ENCODE measurements at places on chromosomes 7 and 10.

DNA sequence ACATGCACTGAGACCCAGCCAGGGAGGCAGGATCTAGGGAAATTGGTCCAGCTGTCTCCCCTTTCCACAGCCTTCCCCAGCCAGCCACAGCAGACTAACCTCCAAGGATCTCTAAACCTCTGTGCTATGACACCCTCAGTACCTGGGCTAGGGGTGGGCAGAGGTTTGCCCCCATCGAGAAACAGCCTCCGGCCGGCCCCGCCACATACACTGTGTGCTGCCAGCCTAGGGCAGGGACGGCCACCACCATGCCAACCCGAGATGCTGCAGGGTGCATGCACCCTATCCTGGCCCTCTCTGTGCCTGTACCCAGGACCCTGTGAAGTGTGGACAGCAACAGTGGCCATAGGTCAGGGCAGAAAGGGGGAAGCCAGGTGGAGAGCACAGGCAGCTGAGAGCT, 58.1 kb downstream of the PARP12 start:
- DNase-seq: no peak

DNA sequence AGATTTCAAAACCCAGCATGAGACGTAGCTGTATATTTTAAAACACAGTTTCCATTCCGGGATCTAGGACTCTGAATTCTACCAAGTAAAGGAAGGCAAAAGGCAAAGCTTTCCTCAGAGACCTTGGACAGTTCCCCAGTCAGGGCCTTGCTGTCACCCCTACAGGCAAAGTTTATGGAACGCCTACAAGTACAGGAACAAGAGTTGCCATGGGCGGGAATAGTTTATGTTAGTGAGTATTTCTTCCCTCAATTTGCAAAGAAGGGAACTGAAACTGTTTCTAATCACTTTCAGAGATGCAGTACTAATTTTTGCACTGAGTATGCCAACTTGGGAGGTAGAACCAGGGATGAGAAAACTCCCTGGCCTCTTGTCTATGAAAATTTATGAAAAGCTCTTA, 68.2 kb upstream of the LRGUK start:
- DNase-seq: no peak

DNA sequence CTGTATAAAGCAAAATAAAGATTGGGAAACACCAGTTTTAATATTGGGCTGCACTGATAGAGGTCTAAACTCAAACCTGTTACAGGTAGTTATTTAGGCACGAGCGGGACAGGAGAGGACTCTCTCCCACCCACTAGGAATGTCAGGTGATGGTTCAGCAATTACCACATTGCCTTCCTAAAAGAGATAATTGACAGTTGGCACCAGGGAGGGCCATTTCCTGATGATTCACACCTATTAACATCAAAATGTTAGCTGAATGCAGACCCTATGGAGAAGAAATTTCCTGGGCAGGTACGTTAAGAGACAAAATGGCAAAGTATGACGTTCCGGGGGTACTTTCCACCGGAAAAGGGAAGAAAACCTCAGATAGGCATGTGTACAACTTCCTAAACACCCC, 272.6 kb downstream of the SDHAF3 start:
- DNase-seq: no peak

DNA sequence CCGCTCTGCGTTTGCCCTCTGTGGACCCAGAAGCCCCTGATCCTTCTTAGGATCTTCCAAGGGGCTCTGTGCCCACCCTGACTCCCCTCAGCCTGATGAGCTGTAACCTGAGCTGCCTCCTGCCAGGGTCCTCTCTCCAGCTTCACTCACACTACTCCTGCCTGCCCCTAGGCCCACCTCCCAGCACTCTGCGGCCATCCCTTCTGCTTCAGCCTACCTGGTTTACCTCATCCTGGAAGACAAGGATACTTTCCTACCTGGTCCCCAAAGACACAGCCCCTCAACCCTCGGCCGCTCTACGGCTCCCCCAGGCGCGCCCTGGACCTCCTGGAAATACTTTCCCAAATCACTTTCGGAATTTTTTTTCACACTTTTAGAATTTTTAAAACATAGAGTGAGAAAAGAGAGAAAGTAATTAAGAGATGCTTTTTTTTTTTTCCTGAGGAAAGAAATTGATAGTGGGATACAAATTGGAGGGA, 6.4 kb upstream of the ZNF862 start:
- no peak for DNase-seq

GRCh38 chr7:75532639-75533038, 40.5 kb downstream of the SPDYE5 start:
- no peak for DNase-seq

DNA sequence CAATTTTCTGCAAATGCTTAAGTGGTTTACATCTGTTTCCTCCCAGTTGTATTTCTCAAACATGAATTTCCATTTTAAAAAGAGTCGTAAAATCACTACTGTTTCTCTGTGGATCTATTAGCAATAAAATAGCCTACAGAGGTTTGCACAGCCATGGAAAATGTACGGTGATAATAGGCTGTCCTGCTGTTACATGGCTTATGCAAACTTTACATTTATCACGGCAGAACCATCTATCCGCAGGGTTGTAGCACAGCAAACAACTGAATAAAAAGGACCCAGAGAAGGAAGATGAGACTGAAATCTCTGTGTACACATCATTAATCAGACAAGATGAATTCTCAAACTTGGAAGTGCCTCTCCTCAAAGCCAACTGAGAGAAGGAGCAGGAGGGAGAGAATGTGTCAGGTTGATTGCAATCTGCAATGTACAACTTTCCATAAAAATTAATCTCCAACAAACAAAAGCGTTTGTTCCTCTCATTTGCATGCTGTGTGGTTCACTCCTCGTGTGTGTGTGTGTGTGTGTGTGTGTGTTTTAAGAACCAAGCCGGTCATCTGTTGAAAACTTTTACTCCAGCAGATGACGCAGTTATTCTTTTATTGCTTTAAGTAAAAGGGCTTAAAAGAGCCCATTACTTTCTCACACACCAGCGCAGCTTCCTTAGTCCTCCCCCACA, 279.3 kb downstream of the SKAP2 start:
- DNase-seq: no peak

DNA sequence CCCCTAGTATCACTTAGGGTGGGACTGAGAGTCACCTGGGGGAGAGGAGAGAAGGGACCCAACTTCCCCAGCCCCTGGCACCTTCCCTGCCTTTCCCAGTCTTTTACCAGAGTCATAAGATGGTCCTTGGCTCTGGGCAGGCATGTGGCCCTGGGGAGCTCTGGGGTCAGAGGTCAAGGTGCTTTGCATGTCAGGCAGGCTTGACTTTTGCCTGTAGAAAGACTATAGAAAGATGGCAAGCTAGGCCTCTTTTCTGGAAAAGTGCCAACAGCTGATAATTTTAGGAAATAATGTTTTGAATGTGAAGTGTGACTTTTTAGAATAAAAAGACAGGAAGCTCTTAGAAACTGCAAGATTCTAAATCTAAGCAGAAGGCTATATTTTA, 67.5 kb downstream of the MKI67 start:
- DNase-seq: no peak

DNA sequence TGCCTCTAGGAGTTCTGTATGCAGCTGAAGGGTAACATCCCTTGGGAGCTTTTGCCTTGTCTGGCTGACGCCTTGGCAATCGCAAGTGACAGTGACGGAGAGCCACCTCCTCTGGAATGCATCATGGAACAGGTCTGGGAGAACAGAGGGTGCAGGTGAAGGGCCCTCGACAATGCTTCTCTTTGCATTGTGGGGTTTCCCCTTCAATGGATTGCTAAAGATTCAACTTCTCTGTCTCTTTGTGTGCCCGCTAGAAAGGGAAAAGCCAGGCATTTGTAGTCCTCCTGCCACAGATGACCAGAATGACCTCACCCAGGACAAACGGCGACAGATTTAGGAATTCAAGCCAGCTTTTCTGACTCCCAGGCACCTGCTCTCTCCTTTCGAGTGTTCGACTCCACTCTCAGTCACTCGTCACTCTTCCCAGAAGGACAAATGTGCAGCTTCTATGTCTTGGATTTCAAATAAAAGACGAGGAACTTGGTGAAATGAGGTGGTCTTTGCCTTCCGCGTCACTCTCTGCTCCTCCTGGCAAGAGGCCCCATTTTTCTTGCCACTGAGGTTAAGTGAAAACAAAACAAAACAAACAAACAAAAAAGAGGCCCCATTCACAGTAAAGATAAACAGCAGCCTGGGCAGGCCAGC, 26.1 kb downstream of the IL2RA start:
- DNase-seq: no peak

- no peak for DNase-seq
Measured at GRCh38 chr7:29229066-29229465, 34.5 kb downstream of the CHN2 start.

DNA sequence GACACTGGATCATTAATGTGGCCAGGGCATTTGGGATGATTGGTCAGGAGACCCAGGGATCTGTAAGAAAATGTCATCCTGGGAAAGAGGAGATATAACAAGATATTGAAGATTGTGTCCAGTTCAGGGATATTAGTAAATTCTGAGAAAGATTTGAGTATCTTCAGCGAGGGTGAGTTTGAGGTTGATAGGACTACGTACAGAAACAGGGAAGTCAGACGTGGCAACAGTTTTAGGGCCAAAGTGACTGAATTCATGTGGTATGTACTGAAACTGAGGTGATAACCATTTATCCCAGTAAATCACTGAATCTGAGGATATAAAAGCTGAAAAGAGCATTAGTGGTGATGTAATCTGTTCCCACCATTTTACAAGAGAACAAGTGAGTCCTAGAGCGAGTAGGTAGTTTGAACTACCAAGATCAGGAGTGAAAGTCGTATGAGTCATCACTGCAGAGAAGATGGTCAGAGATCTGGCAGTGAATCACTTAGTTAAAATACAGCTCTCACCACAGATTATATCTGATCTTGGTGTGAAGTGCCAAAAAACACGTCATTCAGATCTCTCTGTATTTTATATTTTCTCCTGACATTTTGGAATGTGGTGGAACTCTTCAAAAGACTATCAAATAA, 220.5 kb downstream of the CDK14 start:
- peak; percentile 68 for DNase-seq

DNA sequence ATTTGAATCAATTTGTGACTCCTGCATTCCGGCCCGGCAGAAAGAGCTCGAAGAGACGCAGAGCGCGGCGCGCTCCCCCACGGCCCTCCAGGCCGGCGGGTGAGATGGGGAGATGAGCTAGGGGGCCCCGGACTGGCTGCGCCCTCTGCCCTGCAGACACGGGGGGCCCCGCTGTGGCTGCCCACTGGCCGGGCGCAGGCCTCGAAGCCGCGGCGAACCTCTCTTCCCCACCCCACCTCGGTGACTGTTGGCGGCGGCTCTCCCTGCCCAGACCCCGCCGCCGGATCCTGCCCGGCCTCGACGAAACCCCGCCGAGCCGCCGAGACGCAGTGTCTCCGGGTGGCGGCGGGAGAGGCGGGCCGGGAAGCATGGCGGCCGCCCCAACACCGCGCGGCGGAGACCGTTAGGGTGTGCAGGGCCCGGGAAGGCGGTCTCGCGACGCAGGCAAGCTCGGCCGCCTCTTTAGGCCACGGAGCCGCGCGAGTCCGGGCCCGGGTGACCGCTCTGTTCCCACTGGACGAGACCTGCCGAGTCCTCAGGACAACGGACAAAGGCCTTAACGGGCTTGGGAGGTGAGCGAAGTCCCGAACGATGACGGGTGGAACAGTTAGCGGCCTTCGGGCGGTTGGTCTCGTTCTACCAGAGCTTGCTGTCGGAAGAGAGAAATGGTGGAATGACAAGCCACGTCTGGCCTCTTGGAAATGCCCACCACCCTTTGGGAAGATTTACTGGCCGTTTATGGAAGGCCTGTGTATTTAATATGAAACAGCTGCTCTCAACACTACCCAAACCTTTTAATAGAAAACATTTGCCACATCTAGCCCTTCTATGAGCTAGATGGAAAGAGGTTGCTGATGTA, 24.3 kb downstream of the NUP42 start:
- DNase-seq: no peak

GRCh38 chr7:139490130-139490529, 6.7 kb upstream of the KLRG2 start:
- no peak for DNase-seq

GRCh38 chr7:148079206-148080080, 511.1 kb upstream of the C7orf33 start:
- DNase-seq: no peak

- DNase-seq: no peak
Measured at GRCh38 chr10:3476186-3476585, 303.6 kb upstream of the PITRM1 start.

- DNase-seq: no peak
Measured at GRCh38 chr7:95996886-95997285, 224.5 kb downstream of the DYNC1I1 start.

DNA sequence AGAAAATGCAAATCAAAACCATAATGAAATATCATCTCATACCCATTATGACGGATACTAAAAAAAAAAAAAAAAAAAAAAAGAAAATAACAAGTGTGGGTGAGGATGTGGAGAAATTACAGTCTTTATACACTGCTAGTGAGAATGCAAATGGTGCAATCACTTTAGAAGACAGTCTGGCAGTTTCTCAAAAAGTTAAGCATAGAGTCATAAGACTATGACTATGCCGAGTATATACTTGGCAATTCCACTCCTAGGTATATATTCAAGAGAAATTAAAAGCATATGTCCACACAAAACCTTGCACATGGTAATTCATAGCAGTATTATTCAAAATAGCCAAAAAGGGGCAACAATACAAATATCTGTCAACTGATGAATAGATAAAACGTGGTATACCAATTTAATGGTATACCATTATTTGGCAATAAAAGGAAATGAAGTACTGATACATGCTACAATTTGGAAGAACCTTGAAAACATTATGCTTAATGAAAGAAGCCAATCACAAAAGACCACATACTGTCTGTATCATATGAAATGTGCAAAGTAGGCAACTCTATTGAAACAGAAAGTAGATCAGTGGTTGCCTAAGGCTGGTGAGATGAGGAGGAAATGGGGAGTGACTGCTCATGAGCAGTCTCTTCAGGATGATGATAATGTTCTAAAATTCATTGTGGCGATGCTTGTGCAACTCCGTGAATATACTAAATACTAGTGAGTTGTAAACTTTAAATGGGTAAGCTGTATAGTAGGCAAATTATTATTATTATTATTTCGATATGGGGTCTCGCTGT, 90.1 kb upstream of the NANOS1 start:
- DNase-seq: no peak

- DNase-seq: no peak
Measured at GRCh38 chr10:32971536-32972091, 13.6 kb upstream of the ITGB1 start.

DNA sequence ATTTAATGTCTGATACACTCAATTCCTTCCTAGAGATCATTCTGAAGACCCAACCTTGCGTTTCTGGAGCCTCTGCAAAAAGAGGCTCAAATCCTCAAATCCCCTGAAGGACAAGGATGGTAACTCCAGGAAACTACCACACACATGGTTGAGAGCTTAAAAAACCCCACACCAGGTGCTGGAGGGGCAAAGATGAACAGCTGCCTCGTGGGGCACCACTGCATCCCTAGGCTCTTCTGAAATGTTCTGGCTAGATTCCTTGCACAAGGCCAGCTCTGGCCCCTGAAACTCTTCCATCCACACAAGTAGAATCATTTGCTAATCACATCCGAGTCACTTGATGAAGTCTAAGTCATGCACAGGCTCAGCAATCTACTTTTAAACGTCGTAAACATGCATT, 286.6 kb downstream of the ELMO1 start:
- DNase-seq: no peak

- DNase-seq: no peak
Measured at GRCh38 chr7:151885202-151885580, 8.3 kb upstream of the PRKAG2 start.
